ENCODE measurements at places on chromosomes 1 and 21. TPM values are rescaled to one million over a fixed set of nuclear protein-coding genes. Genes with fewer than 3 reads are reported as not detected.

The CSDE1 gene
- total RNA-seq, result 332 TPM

The LENEP gene
- 0.40 TPM for total RNA-seq

The HES4 gene
- 39.4 TPM for total RNA-seq

The RWDD3 gene
- 30.0 TPM for total RNA-seq

The ATAD3B gene
- total RNA-seq, result 13.7 TPM

The C1orf141 gene
- total RNA-seq, result not detected

The CRYAA gene
- not detected for total RNA-seq

GRCh38 chr1:43786960-43787359, 79.6 kb downstream of the ST3GAL3 start:
- H3K36me3 ChIP-seq, result no peaks in the 10 kb centered on the region
- H3K27ac ChIP-seq, result peak overlapping the region; percentile 75
- no peak overlapping the region for H3K4me3 ChIP-seq

- DNase-seq, result peak; percentile 67
- H3K27ac ChIP-seq, result peak overlapping the region; percentile 47
- peaks cover 64% of the 10 kb centered on the region for H3K4me1 ChIP-seq
- H3K4me3 ChIP-seq, result no peak overlapping the region
- H3K27me3 ChIP-seq, result no peaks in the 10 kb centered on the region
Observed at GRCh38 chr21:45366931-45367401, 38.0 kb upstream of the COL18A1 start.

- H3K27me3 ChIP-seq, result no peaks in the 10 kb centered on the region
- DNase-seq, result no peak
- H3K4me1 ChIP-seq, result no peaks in the 10 kb centered on the region
Observed at GRCh38 chr1:213564215-213564659, 423.5 kb upstream of the PROX1 start.

GRCh38 chr1:19167140-19167539, 42.9 kb downstream of the UBR4 start:
- H3K4me1 ChIP-seq, result no peaks in the 10 kb centered on the region
- H3K27me3 ChIP-seq, result no peaks in the 10 kb centered on the region
- no peak overlapping the region for H3K27ac ChIP-seq
- DNase-seq, result no peak
- H3K36me3 ChIP-seq, result peaks cover 76% of the 10 kb centered on the region
- H3K4me3 ChIP-seq, result no peak overlapping the region

GRCh38 chr1:213245260-213245910, 194.3 kb downstream of the RPS6KC1 start:
- no peak for DNase-seq
- no peaks in the 10 kb centered on the region for H3K27me3 ChIP-seq
- peaks cover 11% of the 10 kb centered on the region for H3K36me3 ChIP-seq
- H3K4me3 ChIP-seq, result no peak overlapping the region
- H3K27ac ChIP-seq, result no peak overlapping the region

GRCh38 chr1:22259551-22260282, 116.8 kb upstream of the WNT4 start:
- peaks cover 14% of the 10 kb centered on the region for H3K27me3 ChIP-seq
- H3K4me1 ChIP-seq, result peaks cover 25% of the 10 kb centered on the region
- no peaks in the 10 kb centered on the region for H3K36me3 ChIP-seq
- no peak for DNase-seq
- H3K4me3 ChIP-seq, result no peak overlapping the region

- peak overlapping the region; percentile 81 for H3K4me3 ChIP-seq
- DNase-seq, result peak; percentile 77
- H3K27me3 ChIP-seq, result peaks cover 4% of the 10 kb centered on the region
- peaks cover 30% of the 10 kb centered on the region for H3K4me1 ChIP-seq
- no peaks in the 10 kb centered on the region for H3K36me3 ChIP-seq
- H3K27ac ChIP-seq, result peak overlapping the region; percentile 86
Observed at GRCh38 chr1:64471218-64472039, 1.5 kb downstream of the CACHD1 start.

DNA sequence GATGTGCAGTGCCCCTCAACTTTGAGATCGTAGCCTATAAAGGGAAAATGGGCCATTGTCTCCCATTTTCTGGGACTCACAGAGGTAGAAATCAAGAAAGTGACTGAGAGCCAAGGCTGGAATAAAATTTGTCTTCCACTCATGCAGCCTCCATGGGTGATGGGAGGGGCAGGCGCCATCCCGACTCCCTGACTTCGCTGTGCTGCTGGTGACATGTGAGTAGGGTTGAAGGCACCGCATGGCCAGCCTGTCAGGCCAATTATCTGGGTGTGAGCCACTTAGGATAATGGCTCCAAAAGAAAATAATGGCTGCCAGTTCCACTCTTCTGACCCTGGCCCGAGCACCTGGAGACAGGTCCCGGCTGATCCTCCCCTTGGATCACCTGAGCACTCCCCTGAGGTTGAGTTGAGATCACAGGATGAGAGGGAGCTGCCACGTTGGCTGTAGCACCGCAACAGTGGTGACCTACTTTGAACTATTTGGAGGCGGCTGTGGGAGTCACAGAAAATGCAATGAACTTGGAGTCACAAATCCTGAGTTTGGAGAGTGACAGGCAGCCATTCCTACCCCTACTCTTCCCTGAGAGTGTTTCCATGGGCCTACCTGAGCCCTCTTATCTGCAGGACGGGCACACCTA, 26.3 kb downstream of the CAPN9 start:
- no peaks in the 10 kb centered on the region for H3K27me3 ChIP-seq
- no peaks in the 10 kb centered on the region for H3K36me3 ChIP-seq
- no peak overlapping the region for H3K4me3 ChIP-seq

GRCh38 chr1:145889722-145890121, 4.1 kb upstream of the ANKRD35 start:
- H3K4me3 ChIP-seq, result no peak overlapping the region
- no peak overlapping the region for H3K27ac ChIP-seq
- H3K27me3 ChIP-seq, result peaks cover 10% of the 10 kb centered on the region

- no peak overlapping the region for H3K27ac ChIP-seq
- peak overlapping the region; percentile 79 for H3K4me3 ChIP-seq
- peaks cover 20% of the 10 kb centered on the region for H3K4me1 ChIP-seq
- DNase-seq, result peak; percentile 26
Observed at GRCh38 chr1:54887665-54888071, 673 bp upstream of the DHCR24 start.

DNA sequence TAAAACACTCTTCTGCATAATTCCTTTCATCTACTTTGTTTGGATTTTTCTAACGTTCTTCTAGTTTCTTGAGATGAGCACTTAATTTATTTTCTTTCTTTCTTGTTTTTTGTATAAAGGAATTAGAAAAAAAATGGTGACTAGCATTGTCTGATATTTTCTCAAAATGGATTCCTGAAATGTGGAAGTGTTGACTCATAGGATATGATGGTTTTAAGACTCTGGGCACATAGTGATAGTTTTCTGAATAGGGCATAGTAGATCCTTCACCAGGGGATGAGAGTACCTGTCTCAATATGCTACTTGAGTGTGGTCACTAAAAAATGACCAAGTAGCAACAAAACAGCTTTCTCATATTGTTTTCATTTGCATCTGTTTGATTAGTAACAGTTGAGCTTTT, 100.9 kb downstream of the PEX14 start:
- H3K4me3 ChIP-seq, result no peak overlapping the region
- DNase-seq, result no peak

DNA sequence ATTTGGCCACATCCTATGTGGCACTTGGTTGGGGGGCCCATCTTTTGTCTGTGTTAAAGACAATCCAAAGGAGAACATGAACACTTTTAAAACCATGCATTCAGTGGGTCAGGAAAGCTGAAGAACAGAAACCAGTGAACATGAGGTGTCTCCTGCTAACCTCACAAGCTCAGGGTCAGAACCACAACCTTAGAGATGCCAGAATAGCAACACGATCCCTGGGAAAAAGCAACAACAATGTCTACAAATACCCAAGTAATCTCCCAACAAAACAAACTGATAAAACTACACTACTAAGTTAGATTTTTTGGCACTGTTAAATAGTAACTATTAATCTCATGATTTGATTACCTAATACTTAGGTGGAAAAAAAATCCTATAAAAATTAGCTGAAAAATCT, 34.1 kb upstream of the GNG4 start:
- peaks cover 8% of the 10 kb centered on the region for H3K36me3 ChIP-seq
- H3K4me1 ChIP-seq, result no peaks in the 10 kb centered on the region

DNA sequence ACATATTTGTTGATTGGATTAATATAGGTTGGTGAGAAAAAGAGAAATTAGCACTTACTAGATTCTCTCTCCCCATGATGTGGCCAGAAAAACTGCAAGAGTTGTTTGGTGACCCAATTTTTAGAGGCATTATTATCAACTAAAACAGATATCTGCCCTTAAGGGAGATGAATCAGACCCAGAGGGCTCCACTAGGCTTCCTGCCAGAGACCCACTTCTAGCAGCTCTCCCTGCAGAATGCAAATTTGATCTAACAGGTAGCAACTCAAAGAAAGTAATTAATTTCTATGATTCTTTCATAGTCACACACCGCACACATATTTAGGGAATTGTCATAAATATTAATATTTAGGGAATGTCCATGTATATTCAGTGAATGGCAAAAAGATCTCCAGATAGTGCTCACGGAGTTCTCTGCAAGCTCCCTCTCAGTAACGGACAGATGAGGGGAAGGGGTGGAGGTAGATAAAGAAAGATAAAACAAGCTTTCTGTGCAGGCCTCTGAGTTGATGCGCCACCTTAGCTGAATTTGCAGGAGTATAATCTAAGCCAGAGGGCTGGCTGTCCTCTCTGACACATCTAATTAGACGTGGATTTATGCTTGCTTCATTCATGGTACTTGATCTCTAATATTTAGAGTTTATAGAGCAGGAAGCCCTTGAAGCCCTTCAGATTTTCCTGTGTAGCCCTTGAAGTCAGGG, 84.1 kb upstream of the CCDC190 start:
- peaks cover 11% of the 10 kb centered on the region for H3K4me1 ChIP-seq
- no peaks in the 10 kb centered on the region for H3K36me3 ChIP-seq
- H3K27ac ChIP-seq, result no peak overlapping the region
- DNase-seq, result no peak

- H3K4me3 ChIP-seq, result no peak overlapping the region
- DNase-seq, result no peak
- no peaks in the 10 kb centered on the region for H3K4me1 ChIP-seq
- H3K27ac ChIP-seq, result no peak overlapping the region
- no peaks in the 10 kb centered on the region for H3K36me3 ChIP-seq
Observed at GRCh38 chr1:36918604-36919003, 115.7 kb downstream of the GRIK3 start.

GRCh38 chr1:27656157-27656893, 15.7 kb downstream of the IFI6 start:
- no peaks in the 10 kb centered on the region for H3K27me3 ChIP-seq
- peak; percentile 77 for DNase-seq
- H3K4me1 ChIP-seq, result peaks cover 38% of the 10 kb centered on the region
- no peak overlapping the region for H3K4me3 ChIP-seq
- no peak overlapping the region for H3K27ac ChIP-seq
- no peaks in the 10 kb centered on the region for H3K36me3 ChIP-seq

DNA sequence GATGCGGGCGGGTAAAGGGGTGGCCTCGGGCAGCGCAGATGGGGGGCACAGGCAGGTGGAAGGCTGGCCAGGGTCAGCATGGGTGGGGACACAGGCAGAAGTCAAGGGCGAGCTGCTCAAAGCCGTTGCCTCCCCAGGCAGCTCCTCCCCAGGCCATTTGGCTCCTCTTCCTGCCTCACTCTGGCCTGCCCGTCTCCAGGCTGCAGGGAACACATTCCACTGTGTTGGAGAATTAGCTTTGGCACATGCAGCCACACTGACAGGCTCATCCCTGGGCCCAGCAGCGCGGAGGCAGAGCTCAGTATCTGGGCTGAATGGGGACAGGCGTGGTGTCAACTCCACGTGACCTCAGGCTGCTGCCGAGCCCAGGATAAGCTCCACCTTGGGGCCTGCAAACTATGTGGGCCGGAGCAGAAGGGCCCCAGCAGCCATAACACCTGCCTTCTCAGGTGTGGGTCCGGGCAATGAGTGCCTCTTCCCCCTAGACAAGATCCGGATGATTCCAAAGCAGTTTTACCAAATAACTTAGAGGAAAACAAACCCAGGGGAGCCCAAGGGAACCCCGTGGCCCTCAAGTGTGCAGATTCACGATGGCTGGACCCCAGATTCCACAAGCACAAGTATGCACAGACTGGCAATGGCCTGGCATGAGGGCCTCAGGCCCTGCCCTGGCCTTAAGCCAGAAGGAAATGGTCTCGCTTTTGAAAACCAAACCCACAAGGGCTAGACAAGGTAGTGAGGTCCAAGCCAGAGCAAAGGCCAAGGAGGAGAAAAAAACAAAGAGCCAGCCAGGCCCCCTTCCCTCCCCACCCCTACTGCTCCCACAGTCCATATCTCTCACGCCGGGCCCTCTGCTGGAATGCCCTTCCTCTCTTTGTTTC, 40.2 kb downstream of the HSPG2 start:
- H3K27me3 ChIP-seq, result no peaks in the 10 kb centered on the region
- DNase-seq, result peak; percentile 95
- peak overlapping the region; percentile 62 for H3K27ac ChIP-seq
- peaks cover 40% of the 10 kb centered on the region for H3K36me3 ChIP-seq
